ENCODE measurements at places on chromosomes 1 and 21. TPM values are rescaled to one million over a fixed set of nuclear protein-coding genes. Genes with fewer than 3 reads are reported as not detected.

STUM gene
- total RNA-seq: 1.6 TPM

GRCh38 chr1:65044411-65044810 lies 78.1 kb upstream of the JAK1 start:
- no peaks in the 10 kb centered on the region for H3K36me3 ChIP-seq
- H3K27ac ChIP-seq: no peak overlapping the region
- no peak overlapping the region for H3K4me3 ChIP-seq
- no peak for DNase-seq
- H3K27me3 ChIP-seq: no peaks in the 10 kb centered on the region
- H3K4me1 ChIP-seq: no peaks in the 10 kb centered on the region

GRCh38 chr1:178486100-178487069 lies 10.4 kb downstream of the CLEC20A start:
- no peaks in the 10 kb centered on the region for H3K36me3 ChIP-seq
- no peaks in the 10 kb centered on the region for H3K4me1 ChIP-seq
- no peak overlapping the region for H3K4me3 ChIP-seq

DNA sequence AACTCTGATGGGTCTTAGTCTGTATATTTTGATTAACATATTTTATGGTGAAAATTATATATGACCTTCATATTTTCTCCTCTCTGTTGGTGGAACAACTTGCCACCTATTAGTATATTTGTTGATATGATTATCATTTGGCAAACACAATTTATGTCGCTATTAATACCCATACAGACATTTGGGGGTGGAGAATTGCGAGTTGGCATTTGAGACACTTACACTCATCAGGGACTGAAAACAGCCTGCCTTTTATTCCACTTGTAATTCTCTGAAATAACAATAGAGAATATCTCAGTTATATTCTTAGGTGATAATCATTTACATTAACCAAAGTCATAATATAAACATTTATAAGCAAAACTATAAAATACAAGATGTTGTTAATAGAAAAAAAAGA lies 100.5 kb upstream of the RGS18 start:
- H3K36me3 ChIP-seq: no peaks in the 10 kb centered on the region
- no peak overlapping the region for H3K4me3 ChIP-seq
- H3K4me1 ChIP-seq: no peaks in the 10 kb centered on the region
- no peak for DNase-seq
- H3K27me3 ChIP-seq: no peaks in the 10 kb centered on the region
- no peak overlapping the region for H3K27ac ChIP-seq

- H3K27ac ChIP-seq: no peak overlapping the region
- no peaks in the 10 kb centered on the region for H3K36me3 ChIP-seq
- no peaks in the 10 kb centered on the region for H3K4me1 ChIP-seq
- no peak for DNase-seq
Observed at GRCh38 chr1:59078070-59078800, 218.7 kb upstream of the FGGY start.

- no peaks in the 10 kb centered on the region for H3K4me1 ChIP-seq
- DNase-seq: peak; percentile 22
- no peak overlapping the region for H3K27ac ChIP-seq
- H3K36me3 ChIP-seq: peaks cover 6% of the 10 kb centered on the region
Observed at GRCh38 chr1:66984491-66984890, 59.7 kb downstream of the MIER1 start.

GBP4 gene
- 9.0 TPM for total RNA-seq
